Dermis blood vessel endothelial cell (primary cell): ENCODE measurements at places on chromosomes 3 and 15.

- DNase-seq: peak; percentile 17
Observed at GRCh38 chr15:97652700-97653167, 307.8 kb upstream of the ARRDC4 start.

DNA sequence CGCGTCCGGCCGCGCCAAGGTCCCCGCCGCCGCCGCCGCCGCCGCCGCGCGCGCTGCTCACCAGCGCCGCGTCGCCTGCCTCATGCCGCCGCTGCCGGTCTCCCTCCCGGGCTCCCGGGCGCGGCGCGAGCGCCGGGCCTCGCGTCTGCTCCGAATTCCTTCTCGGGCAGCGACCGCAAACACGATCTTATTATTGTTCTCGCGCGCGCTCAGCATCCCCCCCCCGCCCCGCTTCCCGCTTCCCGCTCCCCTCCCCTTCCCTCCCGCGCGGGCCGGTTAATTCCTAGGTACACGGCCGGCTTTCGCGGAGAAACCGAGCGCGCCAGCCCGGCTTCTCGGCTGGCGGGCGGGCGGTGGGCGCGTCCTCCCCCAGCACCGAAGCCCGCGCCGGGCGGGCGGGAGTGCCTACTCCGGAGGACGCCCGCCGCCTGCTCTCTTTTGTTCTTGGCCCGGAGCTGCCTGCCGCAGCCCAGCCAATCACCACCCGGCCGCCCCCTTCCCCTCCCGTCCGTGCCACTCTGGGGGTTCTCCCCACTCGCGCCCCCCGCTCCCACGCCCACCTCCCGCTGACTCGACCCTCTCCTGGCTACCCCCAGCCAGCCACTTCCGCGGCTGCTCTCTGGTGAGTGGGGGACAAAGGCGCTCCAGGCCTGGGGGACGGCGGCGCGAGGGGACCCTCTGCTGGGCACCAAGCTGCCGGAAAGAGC is at the start of gene HDGFL3:
TSS of gene HDGFL3 (minus strand) at position 164 of the 707 bp plus-strand sequence. CDS start 409 bp downstream, outside the sequence.
- DNase-seq: peak; percentile 68

DNA sequence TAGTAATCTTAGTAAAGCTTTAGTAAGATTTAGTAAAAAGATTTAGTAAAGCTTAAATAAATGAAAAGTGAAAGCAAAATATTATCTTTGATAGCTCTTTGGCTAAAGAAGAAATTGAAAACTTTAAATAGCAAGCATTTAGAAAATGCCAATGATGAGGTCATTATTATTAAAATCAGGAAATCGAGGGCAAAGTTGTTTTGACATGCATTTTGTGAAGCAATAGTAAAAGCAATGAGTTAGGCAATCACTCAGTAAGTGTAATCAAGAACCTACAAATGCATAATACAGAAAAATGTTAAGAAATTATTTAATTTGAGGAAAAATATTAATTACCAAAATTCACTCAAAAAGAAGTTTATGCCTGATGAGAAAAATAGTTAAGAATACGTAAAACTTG is 280.3 kb upstream of the MME start:
- no peak for DNase-seq

DNA sequence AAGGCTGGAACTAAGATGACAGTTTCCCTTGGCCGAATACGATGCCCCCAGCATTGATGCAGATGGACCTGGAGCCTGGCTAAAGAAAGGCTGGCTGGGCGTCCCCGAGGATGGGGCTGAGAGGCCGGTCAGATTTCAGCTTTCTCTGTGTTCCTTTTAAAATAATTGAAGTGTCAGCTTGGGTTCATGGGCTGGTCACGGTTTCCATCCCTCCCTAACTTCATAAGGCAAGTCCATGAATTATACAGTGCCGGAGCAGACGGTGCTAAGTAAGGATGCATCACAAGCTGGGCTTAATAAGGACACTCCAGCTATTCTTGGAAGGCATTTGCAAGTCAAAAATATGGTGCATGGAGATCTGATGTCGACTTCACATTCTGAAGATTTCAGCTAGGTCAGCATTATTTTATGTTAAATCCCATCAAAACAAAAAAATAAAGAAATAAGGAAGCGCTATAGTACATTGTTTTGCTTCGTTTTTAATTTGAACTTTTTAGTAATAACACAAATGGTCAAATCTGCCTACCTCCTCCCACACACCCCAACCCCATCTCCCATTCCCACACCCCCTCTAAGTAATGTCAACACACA is 220.8 kb downstream of the RPLP1 start:
- no peak for DNase-seq

DNA sequence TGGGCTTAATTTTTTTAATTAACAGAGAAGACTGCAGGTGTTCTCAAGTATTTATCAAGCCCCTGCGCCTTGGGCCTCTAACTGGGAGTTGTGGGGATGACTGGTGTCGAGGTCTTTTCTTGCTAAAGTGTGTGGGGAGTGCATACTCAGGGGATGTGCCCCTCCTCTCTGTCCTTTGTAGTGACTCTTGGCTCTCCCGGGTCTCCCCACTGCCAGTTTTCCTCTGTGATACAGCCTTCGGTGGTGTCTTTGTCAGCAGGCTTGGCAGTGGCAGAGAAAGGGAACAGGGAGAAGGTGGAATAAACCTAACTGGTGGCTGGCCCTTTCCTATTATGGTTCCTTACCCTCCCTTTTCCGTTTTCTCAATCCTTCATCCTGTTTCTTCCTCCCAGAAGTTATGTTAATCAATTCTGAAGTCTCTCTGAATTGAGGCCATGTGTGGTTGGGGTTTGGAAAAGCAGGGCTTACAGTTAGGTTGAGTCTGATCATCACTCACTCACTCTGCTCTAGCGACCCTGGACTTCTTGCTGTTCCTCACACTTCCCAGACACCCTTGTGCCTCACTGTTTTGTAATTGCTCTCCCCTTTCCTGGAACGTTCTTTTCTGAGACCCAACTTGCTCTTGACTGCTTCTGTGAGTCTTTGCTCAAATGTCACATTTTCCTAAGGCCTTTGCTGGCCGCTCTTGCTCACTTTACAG is 158.1 kb downstream of the PTPRG start:
- no peak for DNase-seq

DNA sequence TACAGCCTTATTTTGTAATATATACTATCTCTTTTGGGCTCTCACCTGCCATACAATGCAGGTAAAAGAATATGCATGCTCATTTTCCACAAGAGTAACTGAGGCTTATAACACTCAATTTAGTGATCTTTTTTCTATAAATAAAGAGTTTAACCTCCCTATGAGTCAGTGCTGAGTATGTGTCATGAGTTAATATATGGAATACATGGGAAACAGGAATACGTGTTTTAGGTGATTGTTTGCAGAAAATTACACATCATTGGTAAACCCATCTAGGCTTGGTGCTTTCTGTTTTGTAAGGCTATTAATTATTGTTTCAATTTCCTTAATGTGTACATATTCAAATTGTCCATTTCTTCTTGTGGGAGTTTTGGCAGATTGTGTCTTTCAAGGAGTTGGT is 411.3 kb downstream of the GRM7 start:
- peak; percentile 37 for DNase-seq

GRCh38 chr3:148280623-148281242 is 417.0 kb upstream of the AGTR1 start:
- no peak for DNase-seq

DNA sequence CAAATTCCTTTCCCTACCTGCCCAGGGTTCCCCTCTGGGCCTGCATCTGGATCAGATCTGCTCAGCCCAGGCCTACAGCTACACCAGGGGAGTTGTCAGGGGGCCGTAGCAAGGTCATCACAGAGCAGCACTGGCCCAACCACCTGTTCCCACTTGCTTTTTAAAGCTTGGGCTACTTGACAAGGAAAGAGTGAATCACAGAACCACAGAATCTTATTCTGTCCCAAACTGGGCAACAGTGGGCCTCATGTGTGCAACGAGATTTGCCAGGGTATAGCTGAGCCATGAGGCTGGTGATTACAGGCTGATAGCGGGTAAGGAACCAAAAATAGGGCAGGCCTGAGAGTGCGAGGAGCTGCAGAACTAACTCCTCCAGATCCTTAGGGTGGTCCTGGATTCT is 66.7 kb downstream of the MYLK start:
- no peak for DNase-seq

DNA sequence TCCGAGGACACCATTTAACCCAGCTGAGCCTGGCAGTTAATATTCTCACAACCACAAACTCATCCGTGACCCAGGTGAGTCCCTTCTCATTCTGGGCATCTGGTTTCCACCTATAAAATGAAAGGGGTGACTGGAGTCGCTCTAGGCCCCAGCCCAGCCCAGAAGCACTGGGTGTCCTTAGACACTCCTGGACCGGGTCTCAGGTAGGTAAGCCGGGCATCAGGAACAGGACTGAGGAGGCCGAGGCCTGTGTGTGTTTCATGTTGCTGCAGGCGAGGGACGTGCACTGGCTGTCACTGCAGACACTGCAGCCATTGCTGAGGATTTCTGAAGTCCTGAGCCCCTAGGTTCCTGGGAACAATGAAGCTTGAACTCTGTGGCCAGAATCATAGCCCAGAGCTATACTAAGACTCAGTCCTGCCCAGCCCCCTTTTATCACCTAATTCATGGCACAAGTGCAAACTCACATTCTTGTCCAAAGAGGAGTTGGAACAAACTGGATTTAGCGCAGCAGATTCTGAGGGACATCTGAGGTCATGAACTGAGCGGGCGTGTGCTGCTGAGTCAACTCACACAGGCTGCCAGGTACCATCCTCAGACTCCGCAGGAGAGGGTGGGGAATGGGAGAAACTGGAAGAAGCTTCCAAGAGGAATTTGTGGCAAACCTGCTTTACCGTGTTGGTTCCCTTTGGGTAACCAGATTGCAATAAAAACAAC is 184.9 kb downstream of the FAM43A start:
- peak; percentile 20 for DNase-seq

GRCh38 chr3:152398495-152398894 is 129.8 kb downstream of the MBNL1 start:
- peak; percentile 32 for DNase-seq

- DNase-seq: no peak
Observed at GRCh38 chr3:194760494-194761137, 74.9 kb downstream of the FAM43A start.

- no peak for DNase-seq
Observed at GRCh38 chr3:132225664-132226063, 91.5 kb upstream of the ACP3 start.

DNA sequence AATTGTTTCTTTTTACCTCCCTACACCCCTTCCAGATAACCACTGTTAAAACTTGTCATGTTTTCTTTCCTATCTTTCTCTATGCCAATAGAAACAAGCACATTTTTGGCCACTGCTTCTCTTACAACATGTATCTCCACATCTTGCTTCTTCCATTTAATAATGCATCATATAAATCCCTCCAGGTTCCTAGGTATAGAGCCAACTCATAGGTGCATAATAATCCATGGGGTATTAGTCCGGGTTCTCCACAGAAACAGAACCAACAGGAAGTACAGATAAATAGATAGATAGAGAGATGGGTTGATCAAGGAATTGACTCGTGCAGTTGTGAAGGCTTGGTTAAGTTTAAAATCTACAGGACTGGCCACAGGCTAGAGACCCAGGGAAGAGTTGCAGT is 41.5 kb upstream of the PSMD6 start:
- no peak for DNase-seq

GRCh38 chr3:120471643-120472042 is 20.9 kb upstream of the FSTL1 start:
- DNase-seq: no peak

DNA sequence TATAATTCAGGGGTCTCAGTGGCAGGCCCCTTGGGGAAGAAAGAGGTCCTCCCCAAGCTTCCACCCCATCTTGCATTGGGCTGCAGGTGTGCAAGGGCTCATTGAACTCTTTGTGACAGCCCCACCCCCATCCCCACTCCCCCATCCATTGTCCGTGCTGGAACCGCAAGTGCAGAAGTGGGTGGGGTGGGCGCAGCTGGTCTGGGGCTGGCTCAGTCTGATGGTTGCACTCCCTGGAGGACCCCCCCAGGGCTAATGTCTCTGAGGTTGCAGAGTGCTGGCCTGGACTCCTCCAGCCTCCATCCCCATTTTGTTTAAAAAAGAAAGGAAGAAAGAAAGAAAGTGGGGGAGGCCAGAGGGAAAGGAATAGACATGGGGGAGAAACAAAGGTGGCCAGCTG is 42.3 kb upstream of the ARL8B start:
- DNase-seq: no peak

GRCh38 chr3:187770224-187770623 is 25.0 kb upstream of the BCL6 start:
- no peak for DNase-seq

DNA sequence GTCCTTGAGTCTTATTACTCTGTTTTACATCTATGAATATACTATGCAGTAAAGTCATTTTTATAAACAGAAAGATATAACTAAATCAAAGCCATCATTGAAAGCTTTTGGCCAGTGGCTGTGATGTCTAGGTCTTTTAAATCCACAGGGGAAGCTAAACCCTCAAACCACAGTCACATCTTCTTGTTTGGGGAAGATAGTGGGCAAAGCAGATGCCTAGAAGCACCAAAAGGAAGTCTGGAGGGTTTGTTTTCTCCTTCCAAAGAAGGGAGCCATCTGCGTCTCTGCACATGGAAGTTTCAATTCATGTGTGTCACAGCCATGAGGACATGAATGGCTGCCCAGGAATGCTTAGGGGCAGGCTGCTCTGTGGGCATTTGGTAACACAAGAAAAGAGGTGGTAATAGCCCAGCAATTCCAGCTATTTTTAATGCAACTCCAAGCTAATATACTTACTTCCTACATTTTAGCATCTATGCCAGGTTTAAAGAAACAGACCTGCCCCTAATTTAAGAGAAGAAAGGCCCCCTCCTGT is 322.2 kb downstream of the SLC9A9 start:
- DNase-seq: no peak

DNA sequence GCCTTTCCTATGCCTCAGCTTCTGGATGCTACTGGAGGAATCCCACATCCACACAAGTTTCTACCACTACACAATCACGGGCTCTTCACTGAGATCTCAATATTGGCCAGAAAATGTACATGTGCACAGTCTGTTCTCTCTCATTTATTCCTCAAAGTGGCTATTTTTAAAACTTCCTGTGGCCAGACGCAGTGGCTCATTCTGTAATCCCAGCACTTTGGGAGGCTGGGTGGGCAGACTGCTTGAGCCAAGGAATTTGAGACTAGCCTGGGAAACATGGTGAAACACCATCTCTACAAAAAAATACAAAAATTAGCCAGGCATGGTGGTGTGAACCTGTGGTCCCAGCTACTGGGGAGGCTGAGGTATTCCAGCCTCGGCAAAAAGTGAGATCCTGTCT is 91.4 kb upstream of the PRTG start:
- no peak for DNase-seq

GRCh38 chr15:78045189-78045588 is 32.3 kb downstream of the TBC1D2B start:
- DNase-seq: no peak

- DNase-seq: no peak
Observed at GRCh38 chr15:82301296-82302016, 38.8 kb downstream of the SAXO2 start.

DNA sequence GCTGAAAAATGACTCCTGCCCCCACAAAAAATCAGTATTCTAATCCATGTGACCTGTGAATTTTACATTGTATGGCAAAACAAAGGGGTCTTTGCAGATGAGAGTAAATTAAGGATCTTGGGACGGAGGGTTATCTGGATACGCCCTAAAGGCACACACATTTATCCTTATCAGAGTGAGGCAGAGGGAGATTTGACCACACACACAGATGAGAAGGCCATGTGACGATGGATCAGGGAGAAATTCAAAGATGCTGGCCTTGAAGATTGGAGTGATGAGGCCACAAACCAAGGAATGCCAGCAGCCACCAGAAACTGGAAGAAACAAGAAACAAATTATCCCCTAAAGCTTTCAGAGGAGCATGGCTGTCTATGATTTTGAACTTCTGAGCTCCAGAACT is 288.5 kb downstream of the XXYLT1 start:
- no peak for DNase-seq
